Activated T-cell treated with anti-CD3 and anti-CD28 coated beads for 48 hours (primary cell): ENCODE measurements at places on chromosomes 2 and 18.
A peak's percentile ranks its signal among the peaks of the same experiment; 100 is the strongest.

DNA sequence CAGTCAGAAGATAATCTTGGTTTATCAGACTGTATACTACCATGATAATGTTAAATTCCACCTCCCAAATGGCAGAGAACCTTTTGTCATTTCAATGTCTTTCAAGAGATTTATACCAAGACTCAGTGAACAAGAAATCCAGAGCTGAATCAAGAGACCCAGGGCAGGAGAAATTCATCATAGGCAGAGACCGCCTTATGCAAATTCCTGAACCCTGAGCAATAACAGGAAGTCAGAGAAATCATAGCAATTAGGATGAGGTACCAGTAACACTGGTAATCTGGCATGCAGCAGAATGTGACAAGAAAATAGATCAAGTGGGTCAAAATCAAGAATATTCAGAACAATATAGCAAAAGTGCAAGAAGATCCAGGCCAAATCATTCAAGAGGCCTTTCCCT lies 412.4 kb upstream of the LRATD1 start:
- DNase-seq = no peak

GRCh38 chr2:14137643-14138042 lies 494.9 kb upstream of the LRATD1 start:
- DNase-seq = no peak

DNA sequence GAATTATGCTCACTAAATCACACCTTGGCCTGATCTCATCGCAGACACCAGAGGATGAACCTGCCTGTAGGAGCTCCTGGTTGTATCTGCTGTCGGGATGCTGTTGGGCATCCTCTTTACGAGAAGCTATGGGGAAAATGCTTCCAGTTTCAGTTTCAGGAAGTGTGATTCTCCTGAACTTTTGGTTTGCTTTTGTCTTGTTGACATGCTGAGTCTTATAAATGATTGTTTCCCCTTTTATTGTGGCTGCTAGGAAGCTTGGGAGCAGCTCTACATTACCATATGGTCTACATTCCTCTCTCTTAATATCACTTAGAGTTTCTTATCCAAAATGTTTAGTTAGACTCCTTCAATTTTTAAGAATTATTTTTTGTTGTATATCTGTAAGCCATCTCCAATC lies 227.5 kb downstream of the MTX2 start:
- no peak for DNase-seq

DNA sequence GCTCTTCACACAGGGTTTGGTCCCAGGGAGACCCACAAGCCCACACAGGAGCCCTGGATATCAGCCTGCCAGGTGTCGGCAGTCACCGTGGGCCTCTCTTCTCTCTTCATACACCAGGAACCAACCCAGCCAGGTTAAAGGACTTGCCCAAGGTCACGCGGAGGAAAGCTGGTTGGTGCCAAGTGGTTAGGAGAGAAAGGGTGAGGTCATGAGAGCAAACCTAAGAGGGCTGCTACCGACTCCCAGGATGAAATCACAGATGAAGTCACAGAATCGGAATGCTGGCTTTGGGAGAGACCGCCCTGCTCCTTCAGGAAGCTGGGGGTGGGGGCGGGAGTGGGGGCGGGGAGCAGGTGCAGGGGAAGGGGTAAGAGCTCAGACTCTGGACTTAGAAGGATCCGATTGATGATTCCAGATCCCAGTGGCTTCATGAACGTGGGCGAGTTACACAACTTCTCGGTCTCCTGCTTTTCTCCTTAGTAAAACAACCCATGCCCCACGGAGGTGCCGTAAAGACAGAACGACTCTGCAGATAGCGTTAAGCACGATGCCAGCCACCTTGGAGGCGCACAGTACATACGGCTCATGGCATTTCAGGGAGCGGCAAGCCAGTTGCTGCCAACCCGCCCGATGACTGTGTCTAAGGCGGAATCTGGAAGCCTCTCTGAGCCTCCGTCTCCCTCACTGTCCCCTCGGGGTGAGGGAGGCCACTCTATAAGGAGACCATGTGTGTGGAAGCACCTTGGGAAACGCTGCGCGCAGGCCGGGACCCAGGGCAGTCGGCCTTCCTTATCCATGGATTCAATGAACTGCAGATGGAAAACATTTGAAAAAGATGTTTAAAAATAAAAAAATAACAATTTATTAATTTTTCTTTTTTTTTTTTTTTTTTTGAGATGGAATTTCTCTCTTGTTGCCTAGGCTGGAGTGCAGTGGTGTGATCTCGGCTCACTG lies 23.0 kb upstream of the TAF1B start:
- no peak for DNase-seq

DNA sequence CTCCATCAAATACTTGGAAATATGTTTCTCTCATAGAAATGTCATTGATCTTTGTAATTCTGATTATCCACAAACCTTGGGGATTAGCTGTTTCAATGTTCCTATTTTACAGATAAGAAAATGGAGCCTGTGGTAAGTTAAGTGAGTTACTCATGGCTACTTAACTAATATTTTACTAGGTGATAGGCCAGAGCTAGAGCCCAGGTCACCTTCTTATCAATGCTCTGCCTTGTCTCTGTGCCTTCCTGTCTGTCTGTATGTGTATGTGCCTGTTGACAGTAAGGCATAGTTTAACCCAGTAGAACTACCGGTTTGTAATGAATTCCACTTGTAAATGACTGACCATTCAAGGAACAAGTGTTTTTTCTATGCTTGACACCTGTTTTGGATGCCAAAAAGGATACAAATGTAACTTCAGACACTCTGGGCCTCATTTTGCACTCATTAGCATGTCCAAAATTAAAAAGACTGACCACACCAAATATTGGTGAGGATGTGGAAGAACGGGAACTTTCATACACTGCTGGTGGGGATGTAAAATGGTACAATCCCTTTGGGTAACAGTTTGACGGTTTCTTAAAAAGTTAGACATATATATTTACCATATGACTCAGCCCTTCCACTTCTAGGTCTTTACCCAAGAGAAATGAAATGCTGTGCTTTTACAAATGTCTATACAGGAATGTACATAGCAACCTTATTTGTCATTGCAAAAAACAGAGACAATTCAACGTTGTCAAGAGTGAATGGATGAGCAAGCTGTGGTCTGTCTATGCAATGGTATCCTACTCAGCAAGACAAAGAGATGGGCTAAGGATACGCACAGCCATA lies 19.6 kb upstream of the IL1A start:
- no peak for DNase-seq

- DNase-seq = peak; percentile 55
These were observed 617 bp downstream of the CCDC142 start for GRCh38 chr2:74481961-74482800.

DNA sequence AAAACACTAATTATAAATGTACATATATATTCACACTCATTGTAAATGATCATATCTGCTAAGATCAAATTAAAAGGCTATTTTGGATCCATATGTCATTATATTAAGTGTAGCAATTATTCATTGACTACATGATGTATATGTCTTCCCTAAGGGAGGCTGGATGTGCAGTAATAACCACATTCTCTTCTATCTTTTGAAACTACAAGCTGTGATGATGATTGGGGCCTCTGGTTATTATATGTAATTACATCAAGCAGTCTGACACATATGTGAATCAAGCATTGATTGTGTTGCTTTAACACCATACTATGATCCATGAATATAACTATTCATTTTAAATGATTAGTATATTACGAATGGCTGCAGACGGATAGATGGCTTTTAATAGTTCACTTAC lies 1973.4 kb downstream of the SUCLG1 start:
- no peak for DNase-seq

- no peak for DNase-seq
These were observed 41.4 kb upstream of the ITGB6 start for GRCh38 chr2:160241251-160242137.

DNA sequence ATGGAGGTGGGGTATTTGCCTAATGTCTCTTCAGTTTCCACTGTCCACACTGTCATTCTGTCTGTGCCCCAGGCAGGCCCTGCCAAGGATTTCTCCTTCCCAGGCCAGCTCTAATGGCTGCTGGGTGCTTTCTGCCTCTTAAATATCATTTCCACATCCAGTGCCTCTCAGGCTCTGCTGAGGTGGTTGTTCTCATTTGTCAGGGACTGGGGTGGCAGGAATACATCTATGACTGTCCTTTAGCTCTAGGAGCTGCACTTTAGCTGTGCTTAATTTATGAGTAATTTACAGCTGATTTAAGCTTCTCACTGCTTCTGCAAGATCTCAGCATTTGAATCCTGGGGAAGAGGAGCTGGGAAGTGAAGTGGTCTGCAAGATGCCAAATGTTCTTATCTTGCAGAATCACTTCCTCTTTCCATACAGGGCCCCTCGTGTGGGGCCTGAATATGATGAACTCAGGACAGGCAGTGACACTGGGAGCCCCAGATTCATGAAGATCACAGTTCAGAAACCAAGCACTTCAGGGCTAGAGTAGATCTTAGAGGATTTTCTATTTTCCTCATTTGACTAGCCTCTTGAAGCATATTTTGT lies 150.2 kb downstream of the FSHR start:
- no peak for DNase-seq

DNA sequence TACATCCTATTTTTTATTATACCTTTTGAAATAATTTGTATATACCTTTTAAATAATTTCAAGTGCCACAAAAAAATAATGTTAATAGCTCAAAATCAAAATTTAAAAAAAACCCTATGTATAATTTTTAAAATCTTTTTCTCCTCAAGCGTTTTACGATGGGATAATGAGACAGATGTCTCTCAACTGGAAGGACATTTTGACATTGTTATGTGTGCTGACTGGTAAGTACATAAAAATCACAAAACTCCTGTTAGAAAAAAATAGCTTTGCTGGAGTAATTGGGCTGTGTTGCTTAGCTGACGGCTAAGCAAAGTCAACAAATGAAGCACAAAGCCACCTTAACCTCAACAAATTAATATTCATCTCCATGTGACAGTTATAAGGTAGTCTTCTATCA lies 198.0 kb upstream of the SIX3 start:
- DNase-seq = no peak

- DNase-seq = no peak
These were observed 145.8 kb downstream of the MYO3B start for GRCh38 chr2:170323743-170324142.

DNA sequence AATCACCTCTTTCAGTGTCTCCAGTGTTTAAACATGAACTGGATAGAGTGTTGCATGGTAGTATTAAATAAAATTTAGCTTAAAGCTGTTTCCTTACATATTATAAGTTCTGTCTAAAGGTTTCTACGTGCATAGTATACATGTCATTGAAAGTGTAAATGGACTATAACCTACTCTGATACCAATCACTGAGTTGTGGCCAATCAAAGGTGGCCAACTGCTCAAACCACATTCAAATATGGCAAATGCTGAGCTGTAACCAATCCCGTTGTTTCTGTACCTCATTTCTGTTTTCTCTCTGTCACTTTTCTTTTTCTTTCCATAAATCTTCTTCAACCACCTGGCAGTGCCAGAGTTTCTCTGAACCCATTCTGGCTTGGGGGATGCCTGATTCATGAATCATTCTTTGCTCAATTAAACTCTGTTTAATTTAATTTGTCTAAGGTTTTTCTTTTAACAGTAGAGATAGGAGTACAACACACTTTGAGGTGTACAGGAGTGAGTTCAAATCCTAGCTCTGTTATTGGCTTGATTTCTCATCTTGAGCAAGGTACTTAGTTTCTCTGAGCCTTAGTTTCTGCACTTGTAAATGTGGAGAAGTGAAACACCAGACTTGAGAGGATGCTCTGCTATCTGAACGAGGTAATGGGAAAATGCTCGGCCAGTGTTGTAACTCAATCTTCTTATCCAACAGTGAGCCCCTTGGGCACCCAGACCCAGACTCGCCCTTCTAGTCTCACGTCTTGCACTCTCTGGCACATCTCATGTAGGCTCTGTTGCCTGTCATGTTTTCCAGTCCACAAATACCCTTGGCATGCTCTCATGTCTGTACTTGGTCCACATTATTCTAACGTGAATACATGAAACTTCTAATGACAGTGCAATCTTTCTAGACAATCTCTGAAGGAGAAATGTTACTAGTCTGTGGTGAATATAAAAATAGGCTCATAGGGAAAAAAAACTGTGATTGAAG lies 228.0 kb downstream of the PIK3C3 start:
- no peak for DNase-seq

GRCh38 chr2:691821-692761 lies 14.9 kb upstream of the TMEM18 start:
- no peak for DNase-seq

GRCh38 chr2:233651430-233651829 lies 15.2 kb downstream of the UGT1A10 start:
- no peak for DNase-seq
